Activated CD4-positive, alpha-beta memory T cell treated with anti-CD3 and anti-CD28 coated beads, Interleukin-2, amount 10 ng/mL, durations not matched to agents 7 days and 5 days (primary cell): ENCODE measurements at places on chromosomes 16 and 17.
A peak's percentile ranks its signal among the peaks of the same experiment; 100 is the strongest.

GRCh38 chr17:67477687-67478086 is 100.6 kb downstream of the PITPNC1 start:
- peak; percentile 62 for DNase-seq

GRCh38 chr17:49406421-49407061 is 8.1 kb downstream of the PHB1 start:
- DNase-seq = no peak

- no peak for DNase-seq
These were observed 33.4 kb upstream of the CLEC18A start for GRCh38 chr16:69917739-69918138.

- no peak for DNase-seq
These were observed 25.6 kb downstream of the CMC2 start for GRCh38 chr16:80981103-80981502.

DNA sequence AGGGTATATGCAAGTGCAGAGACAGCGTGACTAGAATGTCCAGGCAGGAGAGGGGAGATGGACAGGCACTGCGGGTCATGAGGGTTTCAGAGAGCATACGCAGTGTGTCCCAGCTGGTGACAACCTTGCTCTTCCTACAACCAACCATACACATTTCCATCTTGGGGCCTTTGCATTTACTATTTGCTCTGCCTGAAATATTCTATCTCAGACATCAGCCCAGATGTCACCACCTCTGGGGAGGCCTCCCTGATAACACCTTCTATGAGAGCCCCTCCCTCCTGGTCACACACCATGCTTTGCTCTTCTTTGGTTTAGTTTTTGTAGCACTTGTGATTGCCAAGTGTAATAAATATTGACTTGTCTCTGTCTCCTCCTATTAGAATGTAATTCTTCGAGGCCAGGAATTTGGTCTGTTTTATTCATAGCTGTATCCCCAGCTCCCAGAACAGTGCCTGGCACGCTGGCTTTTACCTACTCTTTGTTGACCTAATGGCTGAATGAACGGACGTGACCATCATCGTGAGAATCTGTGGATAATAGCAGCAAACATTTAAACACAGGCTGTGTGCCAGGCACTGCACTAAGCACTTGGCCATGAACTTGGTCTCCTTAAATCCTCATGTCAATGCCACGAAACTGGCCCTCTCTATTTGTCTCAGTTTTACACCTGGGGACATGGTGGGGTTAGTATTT is 51.9 kb downstream of the PLCG2 start:
- DNase-seq = no peak

GRCh38 chr17:66843627-66844026 is 8.7 kb downstream of the CACNG5 start:
- no peak for DNase-seq

GRCh38 chr17:41937970-41938954 is 7.8 kb downstream of the ODAD4 start:
- no peak for DNase-seq

- no peak for DNase-seq
These were observed 2.6 kb downstream of the MYL11 start for GRCh38 chr16:30377050-30377811.

DNA sequence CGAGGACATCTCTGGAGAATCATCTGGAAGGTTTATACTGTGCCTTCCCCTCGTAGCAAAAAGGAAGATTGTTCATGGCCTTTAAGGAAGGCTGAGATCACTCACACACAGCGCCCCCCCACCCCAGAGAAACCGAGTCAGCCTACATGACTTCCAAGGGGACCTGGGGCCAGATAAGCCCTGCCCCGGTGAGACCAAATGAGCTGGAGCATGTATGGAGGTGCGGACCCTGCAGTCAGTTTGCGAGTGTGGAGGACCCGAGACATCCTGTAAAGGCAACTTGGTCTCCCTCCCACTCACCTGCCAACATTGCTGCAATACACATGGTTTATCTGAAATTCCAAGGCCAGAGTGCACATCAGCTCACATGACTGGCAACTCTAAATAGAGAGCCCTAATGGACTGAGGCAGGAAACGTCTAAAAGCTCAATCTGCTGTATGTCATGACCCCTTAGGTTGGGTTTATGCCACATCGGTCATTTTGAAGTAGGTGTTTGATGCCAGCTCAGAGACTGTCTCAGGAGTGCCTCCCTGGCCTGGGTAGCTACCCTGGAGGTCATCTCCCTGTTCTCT is 233.6 kb downstream of the CPPED1 start:
- no peak for DNase-seq
